ENCODE measurements at places on chromosomes 4 and X.

DNA sequence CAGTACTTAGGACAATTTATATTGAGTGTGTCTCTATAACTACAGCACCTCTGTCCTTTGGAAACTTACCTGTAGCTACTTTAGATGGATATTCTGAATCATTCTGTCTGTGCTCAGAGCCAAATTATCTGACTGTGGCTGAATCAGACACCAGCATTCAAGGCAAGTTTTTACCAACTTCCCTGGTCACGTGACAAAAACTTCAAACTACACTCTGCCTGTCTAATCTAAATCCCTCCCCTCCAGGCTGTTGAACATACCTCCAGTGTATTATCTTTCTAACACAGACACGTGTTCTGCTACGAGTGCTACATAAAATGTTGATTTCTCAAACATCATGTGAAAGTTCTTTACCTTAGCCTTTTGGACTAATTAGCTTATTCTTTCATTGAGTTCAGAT lies 641.2 kb upstream of the CPEB2 start:
- DNase-seq = no peak

DNA sequence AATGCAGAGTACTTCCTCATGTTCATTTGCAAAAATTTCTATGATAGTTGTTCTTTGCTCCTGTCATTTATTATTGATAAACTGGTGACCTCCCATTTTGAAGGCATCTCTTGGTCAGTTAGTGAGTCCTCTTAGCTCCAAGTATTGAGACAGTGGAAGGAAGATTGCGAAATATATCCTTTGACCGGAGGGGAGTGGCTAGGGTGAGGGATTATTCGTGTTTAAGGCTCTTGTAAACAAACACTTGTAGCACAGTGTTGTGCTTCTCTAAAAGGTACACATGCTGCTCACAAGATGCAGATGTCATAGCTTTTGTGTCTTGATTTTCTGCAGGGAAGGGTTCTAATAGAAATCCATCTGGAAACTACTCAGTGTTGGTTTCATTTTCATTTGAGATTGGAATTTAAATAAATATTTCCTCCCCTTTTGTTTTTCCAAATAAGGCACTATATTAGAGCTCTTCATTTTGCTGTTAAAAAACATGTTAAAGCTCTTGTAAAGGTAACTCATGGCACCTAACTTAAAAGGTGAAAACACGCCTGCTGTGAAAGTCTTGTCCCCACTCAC lies 21.8 kb downstream of the TXLNG start:
- DNase-seq = no peak

DNA sequence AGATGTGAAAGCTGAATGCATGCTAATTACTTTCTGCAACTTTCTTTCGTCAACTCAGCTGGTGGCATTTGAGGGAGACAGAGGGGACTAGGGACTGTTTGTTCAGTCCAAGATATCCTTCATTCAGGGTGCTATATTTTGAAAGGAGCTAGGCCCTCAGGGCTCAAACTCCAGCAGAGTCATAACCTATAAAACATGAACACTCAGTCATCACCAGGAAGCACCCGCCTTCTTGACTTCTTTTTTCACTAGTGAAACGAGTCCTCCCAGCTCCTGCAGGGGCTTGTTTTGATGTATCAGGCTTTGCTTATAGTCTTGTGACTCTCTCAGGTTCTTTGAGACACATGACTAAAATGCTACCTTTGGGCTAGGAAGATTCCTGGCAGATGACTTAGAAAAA lies 230.6 kb downstream of the PCDH7 start:
- DNase-seq = no peak

DNA sequence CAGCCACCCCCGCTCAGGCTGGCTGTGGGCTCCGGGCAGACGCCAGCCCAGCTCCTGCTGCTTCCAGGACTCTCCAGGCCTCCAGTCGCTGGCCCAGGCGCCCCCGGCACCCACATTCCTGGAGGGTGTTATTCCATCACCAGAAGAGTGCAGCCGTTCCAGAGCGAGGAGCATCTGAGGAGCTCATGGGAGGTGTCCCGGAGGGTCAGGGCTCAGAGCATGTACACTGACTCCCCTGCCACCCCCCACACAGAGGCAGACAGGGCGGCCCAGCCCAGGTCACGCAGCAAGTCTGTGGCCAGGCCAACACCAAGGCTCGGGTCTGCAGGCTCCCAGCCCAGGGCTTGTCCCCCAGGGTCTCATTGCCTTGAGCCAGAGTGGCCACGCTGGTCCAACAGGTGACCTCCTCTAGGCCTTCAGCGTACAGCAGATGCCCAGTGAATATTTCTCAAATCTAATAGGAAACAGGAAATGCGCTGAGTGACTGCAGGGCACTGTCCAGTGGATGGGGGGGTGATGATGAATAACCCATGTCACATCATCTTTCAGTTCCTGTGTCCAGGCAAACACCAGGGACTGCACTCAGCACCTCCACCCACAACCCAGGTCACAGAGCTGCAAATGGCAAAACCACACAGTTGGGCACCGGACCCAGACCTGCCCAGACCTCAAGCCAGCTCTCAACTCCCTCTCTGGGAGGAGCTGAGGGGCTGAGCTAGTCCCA lies 37.2 kb downstream of the ABLIM2 start:
- DNase-seq = no peak

DNA sequence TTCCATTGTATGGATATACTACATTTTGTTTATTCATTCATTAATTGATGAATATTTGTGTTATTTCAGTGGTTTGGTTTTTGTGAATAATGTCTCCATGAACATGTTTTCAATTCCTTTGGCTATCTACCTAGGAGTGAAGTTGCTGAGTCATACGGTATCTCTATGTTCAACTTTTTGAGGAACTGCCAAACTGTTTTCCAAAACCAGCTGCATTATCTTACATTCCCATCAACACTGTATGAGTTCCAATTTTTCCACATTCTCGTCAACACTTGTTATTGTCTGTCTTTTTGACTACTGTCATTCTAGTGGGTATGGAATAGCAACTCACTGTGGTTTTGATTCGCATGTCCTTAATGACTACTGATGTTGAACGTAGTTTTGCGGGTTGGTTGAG lies 388.6 kb upstream of the MAGEB2 start:
- DNase-seq = no peak

DNA sequence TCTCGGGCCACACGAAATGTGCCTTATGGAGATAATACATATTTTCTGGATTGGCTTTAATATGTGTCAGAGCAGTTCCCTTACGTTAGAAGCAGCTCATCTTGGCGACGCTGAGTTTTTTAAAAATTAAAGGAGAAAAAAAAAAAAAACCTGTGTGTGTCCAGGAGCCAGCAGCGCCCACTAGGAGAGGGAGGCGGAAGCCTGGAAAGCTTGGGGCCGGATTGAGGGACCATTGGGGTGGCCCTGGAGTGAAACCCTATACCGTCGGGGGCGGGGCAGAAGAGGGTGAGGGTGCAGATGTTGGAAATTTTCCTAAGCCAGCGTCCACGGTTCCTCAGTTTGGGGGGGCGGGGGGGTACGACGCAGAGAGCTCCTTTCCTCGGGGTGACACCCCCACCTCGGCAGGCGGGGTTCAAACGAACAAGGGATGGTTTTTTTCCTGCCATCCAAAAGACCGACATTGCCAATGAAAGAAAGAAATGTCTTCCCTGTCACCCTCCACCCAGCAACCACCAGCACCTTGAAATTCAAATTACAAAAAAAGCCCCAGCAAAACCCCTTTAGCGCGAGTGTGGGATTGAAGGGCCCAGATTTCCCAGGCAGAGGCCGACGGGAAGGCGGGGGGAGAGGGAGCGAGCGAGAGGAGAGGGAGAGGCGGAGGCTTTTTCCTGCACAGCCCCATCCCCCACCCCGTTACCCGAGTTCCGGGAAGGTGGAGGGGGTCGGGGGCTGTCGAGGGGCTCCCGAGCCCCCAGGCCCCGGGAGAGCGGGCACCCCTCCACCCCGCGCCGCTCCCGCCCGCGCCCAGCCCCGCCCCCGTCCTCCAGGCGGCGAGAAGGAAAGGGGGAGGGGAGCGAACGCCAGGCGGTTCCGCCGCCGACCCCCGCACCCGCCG lies 859 bp downstream of the SMARCA1 start:
- DNase-seq = no peak

- DNase-seq = no peak
Measured at GRCh38 chr4:121472937-121473721, 92.3 kb upstream of the QRFPR start.

GRCh38 chr4:145740806-145741205 lies 60.9 kb downstream of the C4orf51 start:
- no peak for DNase-seq

- DNase-seq = peak; percentile 35
Measured at GRCh38 chr4:38306482-38307071, 346.4 kb downstream of the PTTG2 start.

GRCh38 chr4:106316773-106317409 lies 541 bp downstream of the AIMP1 start:
- no peak for DNase-seq

DNA sequence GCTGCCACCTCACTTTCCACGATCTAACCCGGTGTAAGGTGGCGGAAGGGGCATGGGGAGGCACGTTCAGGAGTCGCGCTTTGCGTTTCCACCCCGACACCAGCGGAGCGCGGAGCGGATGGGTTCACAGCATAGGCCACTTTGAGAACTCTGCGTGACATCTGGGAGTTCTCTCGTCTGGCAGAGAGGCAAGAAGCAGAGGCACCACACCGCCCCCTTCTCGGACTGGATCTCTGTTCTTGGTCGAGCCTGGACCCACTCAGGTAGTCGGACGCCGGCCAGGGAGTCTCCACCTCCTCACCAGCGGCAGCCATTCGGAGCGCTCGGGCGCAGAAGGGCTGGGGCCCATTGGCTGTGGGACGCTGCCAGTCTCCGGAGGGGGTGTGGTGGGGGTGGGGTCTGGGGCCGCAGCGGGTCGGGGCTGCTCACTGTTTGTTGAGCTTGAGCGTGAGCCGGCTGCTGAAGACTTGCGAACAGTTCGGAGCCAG lies at the start of gene DACH2:
TSS of gene DACH2 (plus strand) at position 428 of the 488 bp plus-strand sequence.
- peak; percentile 25 for DNase-seq

- DNase-seq = no peak
Measured at GRCh38 chr4:177393236-177393635, 49.0 kb downstream of the AGA start.

GRCh38 chr4:76969941-76970529 lies 20.5 kb downstream of the SEPTIN11 start:
- no peak for DNase-seq

GRCh38 chrX:11663875-11664210 lies 1.9 kb downstream of the ARHGAP6 start:
- no peak for DNase-seq

GRCh38 chr4:47109379-47109778 lies 78.0 kb downstream of the GABRB1 start:
- no peak for DNase-seq

GRCh38 chr4:79046016-79046592 lies 106.9 kb upstream of the PAQR3 start:
- no peak for DNase-seq

DNA sequence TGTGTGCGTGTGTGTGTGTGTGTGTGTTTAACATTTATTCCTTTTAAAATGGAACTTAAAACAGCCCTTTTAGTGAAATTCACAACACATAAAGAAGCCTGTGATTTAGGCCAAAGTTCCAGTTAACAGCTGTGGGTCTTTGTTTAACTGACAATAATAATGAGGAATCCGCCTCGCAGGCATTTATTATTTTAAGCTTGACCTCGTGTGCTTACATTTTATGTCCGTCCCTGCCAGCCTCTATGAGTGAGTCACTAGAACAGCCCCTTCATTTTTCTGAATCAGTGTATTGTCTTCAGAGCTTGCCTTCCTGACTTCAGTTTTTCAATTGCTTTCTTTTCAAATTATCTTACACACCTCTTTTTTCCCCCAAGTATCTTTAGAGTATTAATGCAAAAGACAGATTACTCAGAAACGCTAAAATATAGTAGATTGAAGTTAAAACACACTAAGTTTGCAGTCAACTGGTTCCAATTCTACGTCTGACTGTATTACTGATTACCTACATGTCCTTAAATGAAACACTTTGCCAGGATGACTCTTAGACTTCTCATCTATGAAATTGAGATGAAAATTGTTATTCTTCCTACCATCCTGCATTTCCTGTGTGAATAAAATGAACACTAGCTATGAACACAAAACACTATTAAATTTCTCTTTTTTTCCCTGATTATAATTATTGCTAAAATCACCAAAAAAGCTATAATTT lies 319.6 kb upstream of the HS3ST1 start:
- no peak for DNase-seq

DNA sequence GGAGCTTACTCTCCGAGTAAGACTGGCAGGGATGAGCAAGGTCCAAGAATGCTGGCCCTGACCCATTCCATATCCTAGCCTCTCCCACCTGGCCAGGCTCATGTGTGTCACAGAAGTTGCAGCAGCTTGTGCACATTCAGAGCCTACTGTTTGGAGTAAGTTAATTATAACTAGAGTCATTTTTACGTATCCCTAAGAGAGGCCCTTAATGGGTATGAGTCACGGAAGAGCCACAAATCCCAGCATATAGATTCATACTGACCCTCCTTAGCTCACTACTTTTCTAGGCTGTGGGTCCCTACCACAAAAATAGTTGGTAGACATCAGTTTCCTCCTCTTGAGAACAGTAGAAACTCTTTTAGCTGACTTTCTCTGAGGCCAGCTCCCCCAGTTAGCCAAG lies 118.3 kb upstream of the FRG1 start:
- DNase-seq = no peak

- DNase-seq = no peak
Measured at GRCh38 chr4:183455431-183456195, 11.2 kb downstream of the CDKN2AIP start.

DNA sequence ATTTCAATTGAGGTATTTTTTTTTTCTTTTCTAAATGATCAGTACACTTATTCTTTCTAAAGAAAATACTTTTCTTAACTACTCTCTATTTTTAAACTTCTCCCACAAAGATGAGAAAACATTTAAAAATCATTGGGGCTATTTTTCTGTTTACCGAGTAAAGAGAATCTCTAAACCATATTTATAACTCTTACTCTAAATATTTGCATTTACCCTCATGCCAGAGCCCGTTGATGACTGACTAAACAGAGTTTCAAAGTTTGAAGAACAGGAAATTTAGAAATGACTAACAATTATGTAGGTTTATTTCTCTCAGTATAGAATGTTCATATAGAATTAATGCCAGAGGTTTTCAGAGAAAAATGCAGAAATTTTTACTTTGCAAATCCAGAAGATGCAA lies 2.7 kb upstream of the ALB start:
- no peak for DNase-seq

GRCh38 chrX:55663584-55663983 lies 40.4 kb downstream of the FOXR2 start:
- DNase-seq = no peak

DNA sequence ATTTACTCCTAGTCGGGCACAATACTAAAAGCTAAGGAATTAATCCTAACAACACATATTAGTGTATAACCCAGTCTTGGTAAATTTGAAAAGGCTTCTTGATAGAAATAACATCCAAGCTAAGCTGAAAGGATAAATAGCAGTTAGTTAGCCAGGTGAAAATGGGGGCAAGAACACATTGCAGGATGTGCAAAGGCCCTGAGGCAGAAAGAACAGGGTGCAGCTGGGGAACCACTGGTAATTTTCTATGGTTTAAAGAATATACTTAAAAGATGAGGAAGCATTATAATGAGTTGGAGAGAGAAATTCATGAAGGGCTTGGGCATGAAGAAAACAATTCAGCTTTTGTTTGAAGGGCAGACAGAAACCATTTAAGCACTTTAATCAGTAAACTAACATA lies 689.0 kb downstream of the ADGRL3 start:
- DNase-seq = no peak

- DNase-seq = no peak
Measured at GRCh38 chrX:150240643-150240970, 122.5 kb upstream of the MAMLD1 start.
